ENCODE measurements at places on chromosomes 7 and 10.

- no peak for DNase-seq
Measured at GRCh38 chr10:119414081-119414611, 128.4 kb downstream of the RGS10 start.

DNA sequence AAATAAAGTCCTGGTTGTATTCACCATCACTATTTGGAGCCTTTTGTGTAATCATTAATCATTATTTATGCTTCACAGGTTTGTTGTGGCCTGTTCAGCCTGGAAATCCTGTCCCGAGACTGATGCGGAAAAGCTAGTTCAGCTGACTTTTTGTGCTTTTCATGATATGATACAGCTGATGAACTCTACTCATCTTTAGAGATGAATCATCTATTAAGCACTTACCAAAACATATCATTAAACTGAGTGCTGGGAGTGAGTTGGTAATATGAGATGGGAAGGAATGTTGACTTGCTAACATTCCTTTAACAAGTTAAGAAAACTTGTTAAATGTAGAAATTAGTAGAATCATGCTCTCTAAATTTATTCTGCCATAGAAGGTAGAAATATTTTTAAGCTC lies 53.0 kb downstream of the CROT start:
- DNase-seq: peak; percentile 2

DNA sequence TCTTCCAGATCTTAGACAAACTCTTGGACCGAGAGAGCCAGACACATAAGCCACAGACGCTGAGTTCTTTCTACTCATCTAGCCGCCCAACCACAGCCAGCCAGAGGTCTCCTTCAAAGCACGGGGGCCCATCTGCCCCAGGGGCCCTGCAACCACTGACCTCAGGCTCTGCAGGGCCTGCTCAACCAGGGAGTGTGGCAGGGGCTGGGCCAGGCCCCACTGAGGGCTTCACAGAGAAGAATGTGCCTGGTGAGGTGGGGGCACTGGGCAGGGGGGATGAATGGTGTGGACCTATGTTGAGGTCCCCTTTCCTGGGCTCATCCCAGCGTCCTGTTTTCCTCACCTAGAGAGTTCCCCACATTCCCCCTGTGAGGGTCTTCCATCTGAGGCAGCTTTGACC lies 11.4 kb downstream of the ZSWIM8 start:
- DNase-seq: no peak

DNA sequence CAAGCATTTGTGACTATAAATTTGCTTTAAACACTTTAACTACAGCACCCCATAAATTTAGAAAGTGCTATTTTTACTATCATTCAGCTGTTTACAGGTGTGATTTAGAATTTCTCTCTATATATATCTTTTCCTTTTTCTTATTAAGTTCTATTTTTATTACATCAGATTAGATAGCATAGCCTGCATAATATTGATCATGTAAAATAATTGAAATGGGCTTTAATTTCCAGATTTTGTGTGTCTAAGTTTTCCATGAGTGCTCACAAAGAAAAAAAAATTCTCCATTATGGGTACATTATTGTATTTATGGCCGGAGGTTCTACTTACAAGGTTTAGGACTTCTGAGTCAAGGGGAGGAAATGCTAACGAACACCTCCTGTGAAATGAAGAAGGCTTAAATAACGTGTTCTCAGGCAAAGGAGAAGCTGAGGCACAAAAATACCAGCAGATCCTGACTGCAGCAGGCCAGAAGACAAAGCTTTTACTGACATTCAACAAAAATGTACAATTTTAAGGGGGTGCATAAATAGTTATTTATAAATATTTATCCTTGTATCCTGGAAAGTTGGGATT lies 114.2 kb downstream of the RNF133 start:
- DNase-seq: no peak

DNA sequence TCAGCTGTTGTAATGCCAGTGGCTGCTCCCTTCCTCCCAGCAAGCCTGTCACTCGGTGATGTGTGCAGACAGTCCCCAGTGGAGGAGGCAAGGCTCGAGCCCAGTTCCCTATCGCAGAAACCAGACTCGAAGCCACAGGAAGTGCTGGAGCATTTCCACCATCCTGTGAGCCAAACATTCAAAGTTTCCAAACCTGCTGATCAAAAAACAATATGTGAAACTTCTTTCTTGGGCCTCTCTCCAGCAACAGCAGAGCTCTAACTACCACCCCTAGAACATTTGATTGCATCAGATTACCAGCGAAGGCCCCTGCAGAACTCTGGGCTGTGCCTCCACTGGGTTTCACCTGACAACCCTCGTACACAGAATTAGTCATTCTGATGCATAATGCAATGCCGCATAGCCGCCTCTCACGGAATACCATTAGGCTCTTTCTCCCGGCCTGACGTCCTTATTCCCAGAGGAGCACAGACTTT lies 94.0 kb downstream of the ELMO1 start:
- peak; percentile 33 for DNase-seq

- no peak for DNase-seq
Measured at GRCh38 chr7:137480824-137481365, 137.4 kb upstream of the PTN start.

DNA sequence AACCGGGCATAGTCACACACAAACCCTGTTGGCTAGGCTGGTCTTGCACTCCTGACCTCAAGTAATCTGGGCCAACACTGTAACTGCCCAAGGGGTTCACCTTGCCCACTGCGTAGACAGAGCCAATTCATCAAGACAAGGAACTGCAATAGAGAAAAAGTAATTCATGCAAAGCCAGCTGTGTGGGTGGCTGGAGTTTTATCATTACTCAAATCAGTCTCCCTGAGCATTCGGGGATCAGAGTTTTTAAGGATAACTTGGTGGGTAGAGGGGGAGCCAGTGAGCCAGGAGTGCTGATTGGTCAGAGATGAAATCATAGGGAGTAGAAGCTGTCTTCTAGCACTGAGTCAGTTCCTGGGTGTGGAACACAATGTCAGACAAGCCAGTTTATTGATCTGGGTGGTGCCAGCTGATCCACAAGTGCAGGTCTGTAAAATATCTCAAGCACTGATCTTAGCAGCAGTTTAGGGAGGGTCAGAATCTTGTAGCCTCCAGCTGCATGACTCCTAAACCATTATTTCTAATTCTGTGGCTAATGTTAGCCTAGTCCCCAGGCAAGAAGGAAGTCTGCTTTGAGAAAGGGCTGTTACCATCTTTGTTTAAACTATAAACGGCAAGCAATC lies 15.6 kb upstream of the FXYD4 start:
- no peak for DNase-seq

DNA sequence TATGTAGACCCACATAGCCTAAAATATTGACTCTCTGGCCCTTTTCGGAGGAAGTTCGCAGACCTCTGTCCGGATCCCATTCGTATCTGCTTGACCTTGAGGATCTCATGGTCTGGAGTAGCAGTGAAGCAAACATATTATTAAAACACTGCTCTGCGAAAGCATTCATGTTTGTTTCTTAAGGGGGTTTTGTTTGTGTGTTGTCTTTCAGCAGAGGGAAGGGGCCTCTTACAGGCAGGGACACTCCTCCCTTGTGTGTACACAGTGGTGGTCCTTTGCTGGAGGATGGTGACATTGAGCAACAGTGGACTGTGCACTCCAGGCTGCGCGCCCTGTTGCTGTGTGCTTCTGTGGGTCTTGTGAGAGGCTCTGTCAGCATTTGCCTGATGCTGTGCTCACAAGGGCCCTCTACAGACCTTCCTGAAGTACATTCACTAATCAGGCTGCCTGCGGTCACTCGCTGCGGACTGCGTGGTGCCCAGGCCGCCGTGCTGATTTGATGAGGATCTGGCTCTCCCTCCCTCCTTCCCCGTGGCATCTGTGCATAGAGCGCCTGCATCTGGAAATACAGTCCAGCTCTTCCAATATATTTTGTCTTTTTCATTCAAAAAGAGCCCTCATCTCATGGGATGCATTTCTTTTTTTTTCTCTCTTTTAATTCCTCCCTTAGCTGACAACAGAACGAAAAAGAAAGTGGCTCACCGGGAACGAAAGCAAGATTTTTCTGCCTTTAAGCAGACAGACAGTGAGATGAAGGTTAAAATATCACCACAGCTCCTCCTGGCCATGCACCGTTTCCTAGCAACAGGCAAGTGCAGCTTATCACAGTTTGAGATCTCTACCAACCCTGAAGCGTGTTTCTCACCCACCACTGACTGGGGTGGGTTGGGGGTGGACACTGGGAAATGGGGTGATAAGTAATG lies 135.8 kb downstream of the CNNM2 start:
- peak; percentile 16 for DNase-seq

DNA sequence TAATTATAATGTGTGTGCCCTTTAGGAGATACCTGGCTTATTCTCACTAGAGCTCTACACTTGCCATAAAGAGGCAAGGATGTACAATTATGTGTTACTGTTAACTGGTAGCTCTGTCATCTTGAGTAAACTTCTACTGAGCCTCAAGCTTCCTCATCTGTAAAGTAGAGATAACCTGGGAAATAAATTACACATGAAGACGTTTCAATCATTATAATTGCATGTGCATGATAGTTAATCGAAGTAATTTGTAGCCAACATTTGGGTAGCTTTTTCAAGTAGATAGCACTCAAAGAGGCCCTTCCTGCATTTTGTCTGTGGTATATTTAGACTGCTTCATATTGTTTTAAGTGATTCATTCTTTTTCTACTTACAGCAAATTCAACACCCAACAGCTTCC lies 2.4 kb downstream of the CCT6A start:
- DNase-seq: no peak

DNA sequence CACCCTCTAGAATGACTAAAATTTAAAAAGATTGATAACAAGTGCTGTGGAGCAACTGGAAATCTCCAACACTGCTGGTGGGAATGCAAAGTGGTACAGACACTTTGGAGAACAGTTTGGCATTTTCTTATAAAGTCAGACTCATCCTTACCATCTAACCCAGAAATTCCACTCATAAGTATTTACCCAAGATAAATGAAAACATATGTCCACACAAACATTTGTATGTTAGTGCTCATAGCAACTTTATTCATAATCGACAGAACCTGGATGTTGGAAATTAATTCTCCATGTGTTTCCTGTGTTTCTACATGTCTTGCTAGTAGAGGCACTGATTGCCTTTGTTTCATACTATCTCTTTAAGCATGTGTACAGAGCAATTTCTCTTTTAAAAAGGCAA lies 282.4 kb downstream of the AHR start:
- no peak for DNase-seq

- no peak for DNase-seq
Measured at GRCh38 chr10:34633374-34633773, 181.7 kb downstream of the PARD3 start.

GRCh38 chr7:48116043-48116442 lies 27.0 kb downstream of the UPP1 start:
- no peak for DNase-seq

DNA sequence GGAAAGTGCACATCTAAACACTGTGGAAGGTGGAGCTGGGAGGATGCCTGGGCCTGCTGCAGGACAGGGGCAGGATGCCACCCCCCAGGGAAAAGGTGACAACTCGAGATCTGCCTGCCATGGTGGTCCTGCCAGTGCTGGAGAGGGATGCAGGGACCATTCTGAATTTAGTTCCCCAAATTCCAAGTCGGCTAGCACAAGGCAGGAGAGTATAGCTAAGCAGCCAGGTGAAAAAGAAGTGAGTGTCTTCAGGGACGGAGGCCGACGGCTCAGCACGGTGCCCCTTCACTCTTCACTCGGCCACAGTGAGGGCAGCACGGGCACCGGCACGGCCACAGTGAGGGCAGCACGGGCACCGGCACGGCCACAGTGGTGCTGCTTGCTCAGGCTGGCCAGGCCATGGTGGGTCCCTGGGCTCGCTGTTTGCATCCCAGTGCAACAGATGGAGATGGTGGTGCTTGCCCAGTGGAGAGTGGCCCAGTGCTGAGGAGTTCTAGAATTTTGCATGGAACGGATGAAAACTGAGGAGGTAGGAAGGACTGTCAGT lies 161.3 kb upstream of the SHH start:
- DNase-seq: no peak

DNA sequence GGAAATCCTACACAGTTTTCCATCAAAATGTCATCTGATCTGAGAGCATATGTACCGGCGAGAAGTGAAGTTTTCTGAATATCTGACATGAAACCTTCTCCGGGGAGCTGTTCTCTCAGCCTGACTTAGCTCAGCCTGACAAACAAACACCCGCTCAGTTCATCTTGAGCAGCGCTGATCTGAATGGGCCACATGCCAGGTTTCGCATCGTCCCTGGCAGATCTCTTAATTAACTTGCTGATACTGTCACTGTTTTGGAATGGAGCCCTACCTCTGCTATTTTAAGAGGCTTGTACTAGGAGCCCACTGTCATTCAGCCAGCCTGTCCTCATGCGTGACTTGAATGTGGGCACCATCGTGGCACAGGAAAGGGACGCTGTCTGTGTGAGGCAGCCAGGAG lies 109.2 kb downstream of the STRA8 start:
- DNase-seq: no peak

- no peak for DNase-seq
Measured at GRCh38 chr10:3104251-3104918, 37.0 kb downstream of the PFKP start.

DNA sequence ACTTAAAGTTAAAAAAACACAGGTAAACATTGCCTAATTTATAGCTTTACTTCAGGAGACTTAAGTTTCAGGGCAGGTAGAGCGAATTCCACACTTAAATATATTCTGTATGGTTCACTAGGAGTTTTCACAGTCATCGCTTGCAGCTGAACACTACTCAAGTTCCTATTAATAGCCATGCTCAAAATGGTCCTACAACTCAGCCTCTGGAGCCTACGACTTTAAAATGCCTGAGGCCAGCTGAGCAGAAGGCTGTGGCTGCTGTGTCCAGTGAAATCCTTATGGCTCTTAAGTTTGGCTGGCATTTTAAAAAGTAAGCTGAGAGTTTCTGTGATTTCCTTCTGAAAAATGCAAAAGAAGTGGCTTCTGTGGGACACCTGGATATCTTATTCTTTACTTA lies 105.4 kb upstream of the GLI3 start:
- DNase-seq: no peak

DNA sequence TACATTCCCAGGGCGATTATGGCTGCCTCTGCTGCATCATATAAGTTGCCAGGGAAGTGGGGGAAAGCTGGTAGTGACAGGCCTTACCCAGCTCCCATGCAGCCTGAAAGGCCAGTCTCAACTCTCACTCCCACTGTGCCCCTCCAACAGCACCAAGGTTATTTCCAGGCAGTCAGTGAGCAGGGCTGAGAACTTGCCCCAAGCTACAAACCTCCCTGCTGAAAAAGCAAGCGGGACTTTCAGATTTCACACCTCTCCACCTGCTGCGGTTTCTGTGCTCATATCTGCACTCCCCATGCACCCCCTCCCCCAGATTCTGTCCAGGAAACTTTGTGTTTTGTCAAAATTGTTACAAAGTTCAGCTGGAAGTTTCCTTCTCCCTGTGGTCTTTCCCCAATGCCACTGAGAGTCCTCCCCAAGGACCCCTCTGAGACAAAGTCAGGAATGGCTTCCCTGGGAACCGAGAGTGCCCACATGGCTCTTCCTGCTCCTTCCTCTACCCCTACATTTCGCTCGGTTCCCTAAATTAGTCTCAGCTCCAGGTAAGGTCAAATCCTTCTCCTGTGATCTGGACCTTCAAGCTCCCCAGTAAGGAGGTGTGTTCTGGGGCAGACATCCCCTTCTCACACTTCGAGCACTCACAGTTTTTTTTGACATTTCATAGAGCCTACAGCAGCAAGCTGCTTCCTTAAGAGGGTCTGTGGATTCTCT lies 25.3 kb upstream of the WNT2 start:
- DNase-seq: no peak

GRCh38 chr7:85011127-85011526 lies 175.7 kb downstream of the SEMA3D start:
- DNase-seq: no peak

- DNase-seq: no peak
Measured at GRCh38 chr10:91559169-91559568, 73.7 kb downstream of the PPP1R3C start.

- DNase-seq: no peak
Measured at GRCh38 chr10:124619195-124619594, 125.0 kb downstream of the FAM53B start.

GRCh38 chr7:131629217-131629882 lies 72.9 kb upstream of the PODXL start:
- peak; percentile 76 for DNase-seq
